T-helper 9 cell (primary cell): ENCODE measurements at places on chromosomes 13 and 19.

DNA sequence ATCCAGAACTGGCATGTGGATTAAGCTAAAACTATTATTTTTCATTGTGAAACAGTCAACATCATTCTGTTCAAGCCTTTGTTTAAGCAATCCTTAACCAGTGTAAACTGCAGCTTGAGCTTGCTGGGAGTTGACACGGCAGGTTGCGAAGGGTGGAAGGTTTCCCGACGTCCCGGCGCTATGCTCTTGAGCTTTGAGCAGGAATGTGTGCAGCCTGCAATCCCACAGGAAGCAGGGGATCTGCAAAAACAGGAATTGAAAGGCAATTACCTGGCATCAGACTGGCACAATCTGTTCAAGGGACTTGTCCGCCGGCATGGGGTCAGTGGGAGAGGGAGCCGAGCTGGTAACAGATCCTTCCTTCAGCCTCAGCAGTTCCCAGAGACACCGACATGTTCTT lies 586.7 kb upstream of the SGCG start:
- no peak for DNase-seq

GRCh38 chr13:37869756-37870488 lies at the start of gene TRPC4:
TSS of gene TRPC4 (minus strand) at chr13:37869772. CDS start at chr13:37783333, 86,439 bp downstream.
- no peak for DNase-seq

DNA sequence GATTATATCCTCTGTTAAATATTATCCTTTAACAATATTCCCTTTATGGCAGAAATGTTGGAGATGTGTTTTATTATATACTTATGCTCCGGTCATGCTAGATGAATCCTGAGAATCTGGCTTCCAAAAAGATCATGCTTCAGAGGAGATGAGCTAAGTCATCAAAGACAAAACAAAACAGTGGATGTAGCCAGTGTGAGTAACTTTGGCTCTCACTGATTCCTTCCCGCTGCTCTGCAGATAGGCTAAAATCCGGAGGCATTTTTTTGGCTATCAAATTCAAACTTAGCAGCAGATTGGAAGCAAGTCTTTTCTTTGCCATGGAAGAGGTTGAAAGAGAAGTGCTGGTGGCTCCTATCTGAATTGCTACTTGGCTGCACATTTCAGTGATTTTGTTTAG lies 295.9 kb downstream of the GPC6 start:
- no peak for DNase-seq

GRCh38 chr13:52925251-52925650 lies 76.8 kb upstream of the PCDH8 start:
- no peak for DNase-seq
